ENCODE measurements at places on chromosomes 7 and 10.

GRCh38 chr10:98924526-98924925 lies 311.1 kb downstream of the HPSE2 start:
- no peak for DNase-seq

DNA sequence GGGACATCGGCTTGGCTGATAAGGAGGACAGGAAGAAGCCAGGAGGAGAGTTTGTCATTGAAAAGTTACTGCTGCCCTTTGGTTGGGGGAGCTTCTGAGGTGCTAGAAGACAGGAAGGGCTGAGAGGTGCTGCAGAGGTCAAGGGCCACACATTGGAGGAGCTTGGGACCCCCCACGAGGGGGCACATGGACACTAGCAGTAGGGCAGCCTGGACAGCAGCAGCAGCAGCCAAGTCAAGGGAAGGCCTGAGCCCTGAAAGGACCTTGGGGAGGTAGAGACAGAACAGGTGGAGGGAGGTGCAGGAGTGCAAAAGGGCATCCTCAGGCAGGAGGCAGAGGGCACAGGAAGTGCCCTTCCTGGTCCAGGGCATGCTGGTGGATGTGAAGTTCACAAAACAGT lies 439.7 kb upstream of the IGFBP3 start:
- DNase-seq = no peak

- no peak for DNase-seq
These were observed 14.5 kb downstream of the ZCCHC24 start for GRCh38 chr10:79430936-79431335.

- DNase-seq = peak; percentile 77
These were observed 1.5 kb upstream of the LAMB1 start for GRCh38 chr7:108004220-108005142.

DNA sequence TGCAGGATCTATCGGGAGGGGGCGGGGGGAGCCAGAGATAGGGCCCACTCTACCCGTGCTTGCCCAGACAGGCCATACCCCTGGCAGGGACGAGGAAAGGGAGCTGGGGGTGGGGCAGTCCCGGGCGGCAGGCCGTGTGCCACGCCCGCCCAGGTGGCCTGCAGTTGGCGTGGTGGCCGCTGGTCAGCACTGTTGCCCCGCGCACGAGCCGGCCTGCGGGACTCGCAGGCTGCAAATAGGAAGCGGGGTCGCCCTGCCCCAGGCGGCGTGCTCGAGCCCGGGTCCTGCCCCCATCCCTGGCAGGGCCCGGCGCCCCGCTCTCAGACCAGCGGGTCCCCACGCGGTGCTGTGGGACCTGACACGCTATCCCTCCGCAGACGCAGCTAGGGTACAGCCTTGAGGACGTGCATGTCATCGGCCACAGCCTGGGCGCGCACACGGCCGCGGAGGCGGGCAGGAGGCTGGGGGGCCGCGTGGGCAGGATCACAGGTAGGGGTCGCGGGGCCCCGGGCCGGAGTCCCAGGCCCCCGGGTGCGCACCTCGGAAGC lies 6.7 kb downstream of the PNLIPRP2 start:
- DNase-seq = no peak

DNA sequence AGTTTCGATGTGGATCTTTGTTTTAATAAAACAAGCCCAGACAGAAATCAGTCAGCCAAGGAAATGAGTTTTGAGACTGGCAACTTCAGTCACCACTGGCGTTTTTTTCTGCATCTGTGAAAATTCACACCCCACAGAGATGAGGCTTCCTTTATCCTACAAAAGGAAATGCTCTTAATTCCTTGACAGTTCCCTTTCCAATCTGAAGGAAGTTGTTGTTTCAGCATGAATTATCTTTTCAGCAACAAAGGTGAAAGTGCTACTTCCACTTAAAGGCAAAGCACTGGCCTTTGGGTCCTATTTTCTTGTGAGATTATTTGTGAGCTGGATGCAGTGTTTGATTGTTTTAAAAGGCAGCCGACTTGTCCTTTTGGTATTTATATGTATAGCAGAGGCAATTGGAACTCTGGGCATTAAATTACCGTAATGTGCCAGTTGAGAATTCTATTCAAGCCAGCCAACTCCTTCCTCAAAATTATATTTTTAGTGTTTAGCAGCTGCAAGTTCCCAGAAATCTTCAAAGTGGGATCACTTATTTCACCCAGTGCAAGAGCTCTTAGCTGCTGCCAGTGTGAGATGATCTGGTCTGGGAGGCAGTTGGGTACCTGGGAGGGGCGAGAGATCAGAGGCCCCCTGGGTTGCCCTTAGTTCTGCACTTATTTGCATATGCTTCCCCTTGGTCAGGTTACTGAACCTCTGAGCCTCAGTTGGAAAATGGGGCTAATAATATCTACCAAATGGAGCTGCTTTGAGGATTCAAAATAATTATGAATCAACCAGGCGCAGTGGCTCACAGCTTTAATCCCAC lies 427.1 kb downstream of the GALNT17 start:
- no peak for DNase-seq

DNA sequence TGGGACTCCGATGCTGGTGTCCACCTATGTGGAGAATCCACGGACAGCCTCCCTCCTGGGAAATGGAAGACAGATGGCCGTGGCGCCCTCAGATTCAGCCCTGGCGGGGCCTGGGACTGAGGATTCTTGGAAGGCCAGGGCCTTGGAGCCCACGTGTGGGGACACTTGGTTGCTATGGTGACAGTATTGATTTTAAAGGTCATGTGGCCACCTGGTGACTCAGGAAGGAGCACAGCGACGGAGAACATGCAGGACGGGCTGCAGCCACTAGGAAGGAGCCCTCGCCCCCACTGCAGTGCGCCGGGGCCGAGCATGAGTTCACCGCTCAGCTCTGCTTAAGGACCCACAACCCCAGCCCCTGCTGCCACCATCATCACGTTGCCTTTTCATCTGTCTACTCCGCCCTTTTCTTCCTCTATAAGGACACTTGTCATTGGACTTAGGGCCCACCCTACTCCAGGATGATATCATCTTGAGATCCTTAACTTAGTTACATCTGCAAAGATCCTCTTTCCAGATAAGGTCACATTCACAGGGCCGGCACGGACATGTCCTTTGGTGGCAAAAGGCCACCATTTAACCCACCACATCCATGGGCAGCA lies 3.7 kb upstream of the STK32C start:
- DNase-seq = no peak

GRCh38 chr10:89869180-89869579 lies 167.8 kb downstream of the KIF20B start:
- DNase-seq = peak; percentile 15

DNA sequence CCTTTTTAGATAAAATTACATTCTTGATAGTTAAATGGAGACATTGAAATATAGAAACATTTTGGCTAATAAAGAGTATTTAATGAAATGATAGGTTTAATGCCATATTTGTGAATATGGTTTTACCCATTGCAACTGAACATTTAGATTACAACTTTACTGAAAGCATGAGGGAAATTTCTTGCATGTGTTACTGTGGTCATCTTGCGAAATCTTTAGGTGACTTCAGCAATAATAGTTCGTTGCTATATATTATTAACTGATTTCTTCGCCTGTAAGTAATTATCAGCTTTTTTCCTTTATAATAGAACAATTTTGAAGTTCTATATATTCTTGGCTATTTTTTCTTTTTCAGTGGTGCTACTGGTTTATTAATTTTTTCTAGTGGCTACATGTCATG lies 83.2 kb downstream of the MLLT10 start:
- no peak for DNase-seq

GRCh38 chr7:3436746-3437145 lies 135.7 kb downstream of the SDK1 start:
- peak; percentile 42 for DNase-seq

- no peak for DNase-seq
These were observed 18.2 kb upstream of the AGBL3 start for GRCh38 chr7:134968110-134968509.

DNA sequence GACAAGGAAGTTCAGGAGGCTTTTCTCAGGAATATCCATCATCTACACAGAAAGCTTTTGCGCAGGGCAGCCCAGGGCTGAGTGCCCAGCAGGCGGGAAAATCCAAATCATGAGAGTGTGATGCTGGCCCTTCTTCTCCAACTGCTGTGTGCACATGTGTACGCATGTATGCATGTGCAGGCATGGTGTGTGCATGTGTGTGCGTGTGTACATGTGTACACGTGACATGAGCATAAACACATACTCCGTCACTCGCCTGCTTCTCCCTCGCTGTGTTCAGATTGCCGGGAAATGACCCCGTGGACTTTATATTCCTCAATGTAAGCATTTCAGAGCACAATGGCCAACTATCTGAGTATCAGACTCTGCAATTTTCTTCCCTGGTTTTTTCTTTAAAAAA lies 85.1 kb downstream of the PRPF18 start:
- DNase-seq = no peak

- no peak for DNase-seq
These were observed 64.7 kb upstream of the THSD7A start for GRCh38 chr7:11896663-11897062.

GRCh38 chr10:120005207-120006201 lies 113.0 kb downstream of the SEC23IP start:
- DNase-seq = peak; percentile 9

DNA sequence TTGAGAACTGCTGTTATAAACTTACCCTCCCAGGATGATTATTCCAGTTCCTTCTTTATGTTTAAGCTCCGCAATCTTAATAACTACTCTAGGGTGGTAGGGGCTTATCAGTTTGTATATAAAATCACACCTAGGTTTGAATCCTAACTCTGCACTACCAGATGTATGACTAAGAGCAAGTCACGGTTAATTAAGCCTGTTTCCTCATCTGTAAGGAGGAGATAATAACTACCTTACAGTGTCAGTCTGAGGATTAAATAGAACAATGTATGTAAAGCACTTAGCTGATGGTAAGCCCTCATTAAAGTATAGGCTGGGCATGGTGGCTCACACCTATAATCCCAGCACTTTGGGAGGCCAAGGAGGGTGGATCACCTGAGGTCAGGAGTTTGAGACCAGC lies 9.2 kb downstream of the DNA2 start:
- no peak for DNase-seq

DNA sequence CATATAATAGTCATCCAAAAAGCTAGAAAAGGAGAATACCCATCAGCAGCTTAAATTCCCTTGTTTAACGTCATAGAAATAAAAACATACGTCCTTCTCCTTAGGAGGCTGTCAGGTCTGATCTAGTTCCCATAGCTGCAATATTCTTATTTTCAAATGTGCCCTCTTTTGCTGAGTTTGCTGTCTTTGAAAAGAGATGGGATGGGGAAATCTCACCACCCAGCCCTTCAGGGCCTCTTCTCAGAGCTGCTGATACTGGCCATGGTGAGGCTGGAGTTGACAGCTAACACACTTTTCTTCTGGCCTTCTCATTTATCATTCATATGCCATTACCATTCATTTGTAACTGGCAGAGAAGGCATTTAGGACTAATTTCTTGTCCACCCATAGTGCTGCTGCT lies 5.1 kb upstream of the PCGF5 start:
- DNase-seq = no peak

DNA sequence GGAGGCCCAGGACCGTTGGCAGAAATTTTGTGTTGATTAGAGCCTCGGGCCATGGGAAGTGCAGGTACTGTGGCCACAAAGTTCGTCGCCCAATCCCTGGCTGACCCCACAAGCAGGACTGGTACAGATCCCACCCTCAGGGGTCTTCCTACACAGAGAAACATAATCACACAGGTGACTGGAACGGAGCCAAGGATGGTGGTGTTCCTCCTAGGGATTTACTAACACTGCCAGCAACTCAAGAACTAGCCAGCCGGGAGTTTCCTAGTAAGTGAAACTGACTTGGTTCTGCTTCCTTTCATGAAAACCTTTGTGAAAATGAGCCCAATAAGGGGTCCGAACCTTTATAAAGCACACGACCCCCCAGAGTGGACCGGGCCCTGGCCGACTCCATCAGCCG lies 5.7 kb downstream of the CUX1 start:
- DNase-seq = peak; percentile 23

All from fibroblast of the aortic adventitia (primary cell).